ENCODE measurements at places on chromosomes 4 and X. TPM values are rescaled to one million over a fixed set of nuclear protein-coding genes. Genes with fewer than 3 reads are reported as not detected.

DNA sequence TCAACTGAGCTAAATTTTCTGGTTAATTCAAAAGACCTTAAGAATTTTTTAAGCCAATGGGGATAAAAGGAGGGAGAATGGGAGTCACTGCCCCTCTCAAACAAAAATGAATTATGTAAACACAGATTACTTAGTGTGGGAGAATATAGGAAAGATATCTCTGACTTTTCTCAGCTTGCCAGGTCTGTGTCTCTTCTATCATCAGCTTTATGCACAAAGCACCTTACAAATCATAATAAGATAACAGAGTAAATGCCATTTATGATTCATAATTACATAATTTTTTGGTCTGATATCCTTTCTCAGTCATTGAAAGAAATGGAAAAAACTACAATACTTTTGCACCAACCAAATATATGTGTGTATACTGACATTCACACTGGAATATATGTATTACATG lies 604.6 kb upstream of the FAM241A start:
- no peak for DNase-seq

GRCh38 chrX:28920153-28920943 lies 333.1 kb downstream of the IL1RAPL1 start:
- no peak for DNase-seq

GRCh38 chrX:106341823-106342222 lies 173.7 kb downstream of the PWWP3B start:
- no peak for DNase-seq

DNA sequence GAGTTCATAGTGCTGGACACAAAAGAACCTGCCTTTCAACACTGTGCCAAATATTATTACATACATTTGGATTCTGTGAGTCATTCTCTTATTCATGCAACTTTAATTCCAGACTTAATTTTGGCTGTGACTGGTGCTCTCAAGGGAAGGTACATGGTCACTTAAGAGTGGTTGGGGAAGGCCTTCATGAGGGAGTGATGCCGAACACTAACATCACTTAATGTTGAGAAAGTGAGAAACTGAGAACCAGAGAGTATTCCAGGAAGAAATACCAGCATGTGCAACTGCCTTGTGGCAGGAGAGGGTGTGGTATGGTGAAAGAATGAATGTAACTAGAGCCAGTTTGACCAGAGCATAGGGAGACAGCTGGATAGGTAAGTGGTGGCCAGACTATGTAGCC lies 41.5 kb upstream of the FHDC1 start:
- no peak for DNase-seq

DNA sequence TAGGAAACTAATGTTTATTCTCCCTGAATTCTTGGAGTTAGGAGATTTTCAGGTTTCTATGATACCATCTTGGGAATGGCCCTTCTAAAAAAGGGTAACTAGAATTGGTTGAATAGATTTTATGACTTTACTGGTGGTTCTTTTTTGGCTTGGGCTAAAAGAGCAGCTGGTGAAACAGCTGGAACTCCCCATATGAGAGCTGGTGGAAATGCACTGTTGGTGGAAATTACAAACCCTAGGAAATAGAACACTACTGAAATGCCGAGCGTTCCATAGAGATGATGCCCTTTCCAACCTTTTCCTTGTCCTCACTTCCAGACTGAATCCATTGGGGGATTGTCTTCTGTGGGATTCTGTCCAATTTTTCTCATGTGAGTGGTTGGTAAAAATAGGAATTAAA lies 139.5 kb downstream of the STIM2 start:
- no peak for DNase-seq

DNA sequence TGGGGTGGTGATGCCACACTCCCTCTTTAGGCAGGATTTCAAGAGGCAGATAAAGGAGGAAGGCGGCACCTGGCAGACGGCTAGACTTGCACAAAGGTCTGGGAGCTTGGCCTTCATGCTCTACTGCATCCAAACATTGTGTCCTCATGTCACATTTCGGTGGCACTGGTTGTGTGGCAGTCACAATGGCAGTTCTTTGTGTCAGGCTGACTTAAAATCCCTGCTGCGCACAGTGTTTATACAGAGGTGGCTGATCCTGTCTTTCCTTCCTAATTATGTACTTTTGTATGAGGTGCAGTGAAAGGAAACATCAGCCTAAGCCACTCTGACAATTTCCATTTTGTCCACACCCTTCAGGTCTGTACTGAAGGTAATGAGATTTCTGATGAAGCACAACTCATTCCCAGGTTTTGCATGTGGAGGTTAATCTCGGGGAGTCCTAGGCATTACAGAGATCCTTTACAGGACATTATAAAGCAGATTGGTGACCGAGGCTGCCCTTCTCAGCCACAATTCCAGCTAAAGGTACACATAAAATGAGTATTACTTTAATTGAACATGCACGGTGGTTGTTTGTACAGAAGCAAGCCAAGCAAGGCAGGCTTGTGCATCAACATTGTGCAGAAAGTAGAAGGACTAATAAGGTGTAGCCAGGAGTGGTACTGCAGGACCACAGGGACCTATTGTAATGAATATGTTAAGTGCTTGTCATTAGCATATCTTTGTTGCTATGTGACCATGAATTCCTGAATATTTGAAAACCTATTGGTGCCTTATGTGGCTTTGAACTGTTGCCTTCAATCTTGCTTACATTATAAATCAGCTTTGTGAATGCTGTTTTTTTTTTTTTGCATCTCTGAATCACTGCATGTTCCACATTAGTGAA lies 147.6 kb downstream of the STK32B start:
- no peak for DNase-seq

DNA sequence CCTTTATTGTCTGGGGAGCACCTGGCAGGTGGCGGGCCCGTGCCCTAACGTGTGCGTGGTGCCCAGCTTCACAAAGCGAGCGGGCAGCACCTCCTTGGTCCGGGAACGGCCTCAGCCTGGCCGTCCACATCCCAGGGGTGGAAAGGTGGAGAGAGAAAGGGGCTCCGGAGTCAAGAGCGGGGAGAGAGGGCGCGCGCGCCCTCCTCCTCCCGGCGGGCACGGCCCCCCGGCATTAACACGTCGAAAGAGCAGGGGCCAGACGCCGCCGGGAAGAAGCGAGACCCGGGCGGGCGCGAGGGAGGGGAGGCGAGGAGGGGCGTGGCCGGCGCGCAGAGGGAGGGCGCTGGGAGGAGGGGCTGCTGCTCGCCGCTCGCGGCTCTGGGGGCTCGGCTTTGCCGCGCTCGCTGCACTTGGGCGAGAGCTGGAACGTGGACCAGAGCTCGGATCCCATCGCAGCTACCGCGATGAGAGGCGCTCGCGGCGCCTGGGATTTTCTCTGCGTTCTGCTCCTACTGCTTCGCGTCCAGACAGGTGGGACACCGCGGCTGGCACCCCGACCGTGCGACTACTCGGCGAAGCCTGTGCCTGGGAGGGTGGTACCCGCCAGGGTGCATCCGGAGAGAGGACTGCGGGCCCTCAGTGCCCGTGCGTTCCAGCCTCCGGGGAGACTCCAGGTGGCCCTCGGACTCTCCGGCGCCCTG lies at the start of gene KIT:
KIT (plus strand) TSS at position 407 of the 701 bp plus-strand sequence; CDS start at position 465, 58 bp downstream.
- peak; percentile 59 for DNase-seq

- DNase-seq: no peak
Measured at GRCh38 chrX:69306063-69306404, 140.8 kb upstream of the PJA1 start.

DNA sequence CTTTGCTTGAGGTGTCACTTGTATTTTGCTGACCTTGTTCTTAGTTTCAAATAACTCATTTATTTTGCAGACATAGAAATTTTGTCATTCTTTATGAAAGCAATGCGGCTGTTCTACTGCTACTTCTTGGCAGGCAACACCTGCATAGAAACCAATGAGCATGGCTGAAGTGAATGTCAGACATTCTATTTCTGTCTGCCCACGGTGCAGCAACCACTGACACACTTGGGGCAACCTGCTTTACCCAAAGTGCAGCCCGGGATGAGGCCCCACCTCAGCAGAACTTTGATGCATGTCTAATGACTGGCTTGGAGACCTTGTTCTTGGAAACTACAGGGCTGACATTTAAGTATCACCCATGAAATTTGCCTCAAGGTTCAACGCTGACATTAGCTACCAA lies 93.6 kb downstream of the RBM47 start:
- no peak for DNase-seq

DNA sequence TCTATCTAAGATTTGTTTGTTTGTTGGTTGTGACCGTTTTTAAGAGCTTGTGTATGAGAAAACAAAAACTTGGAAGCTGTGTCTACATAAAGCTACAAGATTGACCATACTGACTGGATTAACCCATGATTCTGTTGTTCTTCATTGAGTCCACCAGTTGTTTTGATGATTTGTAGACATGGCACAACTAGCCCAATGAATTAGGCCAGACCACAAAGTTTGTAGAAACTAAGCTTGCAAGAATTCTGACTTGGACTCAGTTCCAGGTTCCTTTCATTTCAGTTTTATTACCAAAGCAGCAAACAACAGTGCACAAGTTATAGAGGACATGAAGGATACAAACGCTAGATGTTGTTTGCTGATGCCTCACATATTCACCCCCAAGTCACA lies 119.3 kb downstream of the RASGEF1B start:
- no peak for DNase-seq

- DNase-seq: no peak
Measured at GRCh38 chrX:135453381-135453780, 31.6 kb downstream of the SMIM10L2A start.

GRCh38 chr4:1933700-1934099 lies 62.5 kb downstream of the NSD2 start:
- DNase-seq: no peak

Gene MTNR1A
- 1.8 TPM for polyA plus RNA-seq
